A673 (cell line): ENCODE measurements at places on chromosomes 5 and 9.
A peak's percentile ranks its signal among the peaks of the same experiment; 100 is the strongest.

GRCh38 chr9:137056739-137057415 is 3.0 kb upstream of the ENTPD2 start:
- no peak for DNase-seq

- DNase-seq, result no peak
These were observed 53.3 kb downstream of the MCCC2 start for GRCh38 chr5:71640408-71640807.

DNA sequence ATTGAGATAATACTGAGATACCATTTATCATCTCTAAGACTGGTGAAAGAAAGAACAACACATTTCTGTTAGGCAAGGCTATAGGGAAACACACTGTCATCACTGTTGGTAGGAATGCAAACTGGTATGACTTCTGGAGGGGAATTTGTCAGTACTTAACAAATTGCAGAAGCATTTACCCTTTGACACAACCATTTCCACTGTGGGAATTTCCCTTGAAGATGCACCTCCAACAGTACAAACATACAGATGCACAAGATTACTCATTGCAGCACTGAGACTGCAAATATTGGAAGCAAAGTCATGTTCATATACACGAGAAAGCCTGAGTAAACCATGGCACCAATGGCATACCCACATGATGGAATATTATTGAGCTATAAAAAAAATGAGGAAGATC is 17.6 kb downstream of the GM2A start:
- no peak for DNase-seq

DNA sequence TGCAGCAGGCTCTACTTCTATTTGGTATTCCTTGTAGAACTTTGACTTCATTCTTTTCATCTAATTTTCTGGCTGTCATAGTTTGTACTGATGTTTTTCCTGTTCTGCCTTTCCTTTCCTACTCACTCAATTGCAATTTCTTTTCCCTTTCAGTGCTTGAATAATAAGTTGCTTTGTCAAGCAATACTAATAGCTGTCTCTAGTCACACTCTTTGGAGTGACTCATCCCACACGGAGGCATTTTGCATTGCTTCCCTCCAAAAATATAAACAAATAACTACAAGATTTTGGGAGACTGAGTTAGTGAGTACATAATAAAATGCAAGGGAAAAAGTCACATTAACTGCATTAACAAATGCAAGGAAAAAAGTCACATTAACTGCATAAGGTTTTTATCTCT is 465.9 kb downstream of the CDH9 start:
- DNase-seq, result no peak

DNA sequence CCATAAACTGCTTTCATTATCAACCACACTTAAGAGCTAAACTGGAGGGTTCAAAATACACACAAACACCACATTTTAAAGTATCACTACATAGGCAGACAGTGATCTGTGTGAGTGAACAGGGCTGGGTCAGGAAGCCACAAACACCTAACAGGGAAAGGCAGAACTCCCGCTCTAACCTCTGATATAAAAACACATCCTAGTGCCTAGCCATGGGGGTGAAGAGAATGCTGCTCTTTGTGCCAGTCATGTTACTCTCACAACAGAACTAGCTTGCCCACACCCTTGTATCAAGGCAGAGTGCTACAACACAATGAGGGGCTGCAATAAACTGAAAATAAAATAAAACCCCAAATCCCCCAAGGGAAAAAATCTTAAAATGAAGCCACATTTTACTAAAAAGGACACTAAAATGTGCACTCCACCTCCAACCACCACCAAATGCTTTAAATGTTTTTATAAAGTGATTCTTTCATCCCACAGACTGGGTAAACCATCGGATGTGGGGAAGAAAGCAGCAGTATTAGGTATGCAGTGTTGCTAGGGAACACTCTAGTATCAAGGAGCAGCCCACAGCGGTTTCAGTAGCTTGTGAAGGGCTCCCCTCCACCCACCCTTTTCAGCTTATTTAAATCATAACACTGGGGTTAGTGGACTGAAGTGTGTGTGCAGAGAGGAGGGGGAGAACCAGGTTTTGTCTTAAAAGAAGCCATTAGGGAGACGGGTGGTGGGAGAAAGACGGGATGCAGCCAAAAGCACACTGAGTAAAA is 64.5 kb downstream of the TMEM161B start:
- no peak for DNase-seq

DNA sequence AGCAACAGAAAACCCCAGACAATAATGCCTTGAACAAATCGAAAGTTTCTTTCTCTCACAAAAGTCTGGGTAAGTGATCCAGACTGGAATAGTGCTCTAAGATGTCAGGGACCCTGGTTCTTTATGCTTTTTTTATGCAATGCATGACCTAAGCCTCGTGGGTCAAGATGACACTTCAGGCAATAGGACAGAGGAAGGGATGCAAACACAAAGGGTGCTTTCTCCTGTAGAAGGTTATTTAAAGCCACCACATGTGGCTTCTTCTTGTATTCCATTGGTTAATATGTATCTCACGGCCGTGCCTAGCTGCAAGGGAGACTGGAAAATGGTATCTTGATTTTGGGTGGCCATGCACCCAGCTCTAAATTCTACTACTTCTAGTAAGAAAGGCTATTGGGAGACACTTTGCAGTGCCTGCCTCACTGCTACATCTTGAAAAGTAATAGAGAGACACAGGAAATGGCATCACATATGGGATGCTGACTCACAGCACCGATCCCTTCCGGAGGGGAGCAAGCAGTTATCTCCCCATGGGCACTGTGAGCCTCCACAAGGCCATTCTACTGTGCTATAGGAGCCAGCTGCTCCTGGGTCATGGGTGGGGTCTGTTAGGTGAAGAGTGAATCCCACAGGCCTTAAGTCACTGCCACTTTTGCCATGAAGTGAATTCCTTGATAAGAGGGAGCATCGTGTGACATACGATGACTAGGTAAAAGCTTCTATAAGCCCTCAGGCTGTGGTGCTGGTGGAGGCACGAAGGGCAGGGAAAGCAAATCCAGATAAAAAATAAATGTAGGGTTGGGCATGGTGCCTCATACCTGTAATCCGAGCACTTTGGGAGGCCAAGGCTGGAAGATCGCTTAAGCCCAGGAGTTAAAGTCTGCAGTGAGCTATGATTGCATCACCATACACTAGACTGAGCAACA is 32.5 kb upstream of the RAB14 start:
- peak; percentile 74 for DNase-seq

DNA sequence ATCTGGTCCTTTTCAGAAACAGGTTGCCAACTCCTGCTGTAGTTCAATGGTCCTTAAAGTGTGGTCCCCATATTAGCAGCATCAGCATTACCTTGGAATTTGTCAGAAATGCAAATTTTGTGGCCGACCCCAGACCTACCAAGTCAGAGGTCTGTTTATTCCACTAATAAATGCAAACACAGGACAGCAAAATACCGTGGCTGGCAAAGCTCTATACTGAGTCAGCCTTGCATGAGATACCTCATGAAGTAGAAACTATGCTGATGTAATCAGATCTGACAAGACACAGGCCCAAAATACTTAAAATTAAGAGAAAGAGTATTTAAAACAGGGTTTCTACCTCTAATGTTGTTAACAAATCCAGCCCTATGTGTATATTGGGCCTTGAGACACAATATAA is 3.0 kb downstream of the GOLM1 start:
- no peak for DNase-seq
